GM12891 (cell line): ENCODE measurements at places on chromosomes 3 and 15.

- DNase-seq, result no peak
These were observed 581.4 kb upstream of the DPPA4 start for GRCh38 chr3:109918740-109919139.

DNA sequence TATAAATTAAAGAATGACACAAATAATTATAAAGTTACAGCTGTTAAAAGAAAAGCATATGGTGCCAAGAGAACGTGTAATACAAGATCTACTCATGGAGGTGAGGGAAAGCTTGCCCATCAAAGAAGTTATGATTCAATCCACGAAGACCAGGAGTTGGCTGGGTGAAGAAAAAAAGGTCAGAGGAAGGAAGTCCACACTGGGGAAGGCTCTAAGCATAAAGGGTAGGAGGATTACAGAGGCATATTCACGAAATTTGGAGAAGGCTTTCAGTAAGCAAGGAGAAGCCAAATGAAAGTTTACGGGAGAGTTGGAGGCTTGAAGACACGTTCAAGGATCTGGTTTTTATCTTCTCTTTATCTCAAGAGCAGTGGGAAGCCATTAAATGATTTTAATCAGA is 1.8 kb upstream of the TGFBR2 start:
- DNase-seq, result no peak

DNA sequence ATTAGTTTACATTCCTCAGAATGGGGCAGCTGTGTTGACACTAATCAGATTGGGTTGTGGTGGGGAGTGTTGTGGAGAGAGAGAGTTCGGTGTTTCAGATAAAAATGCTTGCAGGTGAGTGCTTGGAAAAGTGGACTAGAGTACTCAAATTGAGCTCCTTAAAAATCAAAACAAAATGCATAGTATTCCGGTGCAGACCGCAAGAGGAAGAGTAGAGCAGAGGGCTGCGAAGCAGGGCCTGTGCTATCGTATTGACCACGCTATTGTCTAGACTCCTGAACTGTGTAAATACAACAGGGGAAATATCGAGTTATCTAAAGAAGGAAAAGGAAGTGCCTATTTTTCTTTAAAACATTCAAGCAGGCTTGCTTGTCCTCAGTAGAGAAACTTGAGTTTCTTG is 159.5 kb downstream of the TP63 start:
- no peak for DNase-seq

DNA sequence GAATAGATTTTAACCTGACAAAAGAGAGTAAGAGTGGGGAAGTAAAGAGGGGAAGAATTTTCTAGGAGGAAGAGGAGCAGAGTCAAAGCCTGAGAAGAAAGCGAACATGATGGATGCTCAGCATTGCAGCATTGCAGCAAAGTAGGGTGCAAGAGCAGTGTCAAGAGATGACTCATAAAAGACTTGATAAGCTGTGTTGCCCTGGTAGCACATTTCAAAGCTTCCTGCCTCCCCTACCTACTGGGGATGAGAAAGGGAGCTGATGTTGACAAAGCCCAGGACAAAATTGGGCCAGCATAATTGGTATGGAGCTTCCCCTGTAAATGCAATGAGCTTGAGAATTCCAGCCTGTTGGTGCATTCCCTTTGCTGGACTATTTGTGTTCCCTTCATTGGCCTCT is 121.6 kb upstream of the ST8SIA2 start:
- no peak for DNase-seq

- DNase-seq, result no peak
These were observed 21.5 kb upstream of the ZBTB38 start for GRCh38 chr3:141346839-141347238.

- no peak for DNase-seq
These were observed 53.2 kb downstream of the CCDC54 start for GRCh38 chr3:107430214-107430995.

DNA sequence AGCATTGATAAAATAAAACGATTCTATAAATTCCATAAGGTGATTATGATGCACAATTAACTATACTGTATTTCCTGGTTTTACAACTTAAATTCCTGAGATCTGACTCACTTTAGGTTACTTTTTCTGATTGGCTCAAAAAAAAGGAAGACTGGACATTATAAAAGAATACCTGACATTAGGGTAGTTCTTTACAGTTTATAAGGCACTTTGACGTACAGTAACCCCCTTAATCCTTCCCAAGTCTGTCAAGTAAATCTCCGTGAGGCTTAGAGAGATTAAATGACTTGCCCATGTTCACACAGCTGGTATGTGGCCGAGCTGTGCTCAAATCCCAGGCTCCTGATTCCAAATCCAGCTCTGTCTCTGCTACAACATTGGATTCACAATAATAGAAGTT is 1.0 kb upstream of the SLTM start:
- DNase-seq, result no peak

DNA sequence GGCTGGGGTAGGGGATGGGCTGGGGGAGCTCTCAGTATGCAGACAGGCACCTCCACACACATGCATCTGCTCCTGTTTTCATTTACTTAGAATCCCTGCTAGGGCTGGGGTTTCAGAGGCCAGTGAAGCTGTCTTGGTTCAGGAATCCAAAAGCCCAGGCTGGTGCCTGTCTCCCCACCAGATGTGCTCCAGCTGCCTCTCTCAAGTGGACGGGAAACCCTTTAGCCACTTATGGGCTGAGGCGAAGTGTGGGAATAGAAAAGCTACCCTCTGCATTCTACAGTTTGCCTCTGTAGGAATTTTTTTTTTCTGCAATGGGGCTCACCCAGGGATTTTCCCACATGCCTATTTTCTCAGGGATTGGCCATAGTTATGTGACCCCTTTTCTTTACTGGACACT is 72.5 kb downstream of the ATP2B2 start:
- no peak for DNase-seq

GRCh38 chr3:119657887-119658702 is 2.3 kb downstream of the POPDC2 start:
- no peak for DNase-seq

GRCh38 chr3:100396967-100397366 is 3.9 kb downstream of the TOMM70 start:
- DNase-seq, result no peak

DNA sequence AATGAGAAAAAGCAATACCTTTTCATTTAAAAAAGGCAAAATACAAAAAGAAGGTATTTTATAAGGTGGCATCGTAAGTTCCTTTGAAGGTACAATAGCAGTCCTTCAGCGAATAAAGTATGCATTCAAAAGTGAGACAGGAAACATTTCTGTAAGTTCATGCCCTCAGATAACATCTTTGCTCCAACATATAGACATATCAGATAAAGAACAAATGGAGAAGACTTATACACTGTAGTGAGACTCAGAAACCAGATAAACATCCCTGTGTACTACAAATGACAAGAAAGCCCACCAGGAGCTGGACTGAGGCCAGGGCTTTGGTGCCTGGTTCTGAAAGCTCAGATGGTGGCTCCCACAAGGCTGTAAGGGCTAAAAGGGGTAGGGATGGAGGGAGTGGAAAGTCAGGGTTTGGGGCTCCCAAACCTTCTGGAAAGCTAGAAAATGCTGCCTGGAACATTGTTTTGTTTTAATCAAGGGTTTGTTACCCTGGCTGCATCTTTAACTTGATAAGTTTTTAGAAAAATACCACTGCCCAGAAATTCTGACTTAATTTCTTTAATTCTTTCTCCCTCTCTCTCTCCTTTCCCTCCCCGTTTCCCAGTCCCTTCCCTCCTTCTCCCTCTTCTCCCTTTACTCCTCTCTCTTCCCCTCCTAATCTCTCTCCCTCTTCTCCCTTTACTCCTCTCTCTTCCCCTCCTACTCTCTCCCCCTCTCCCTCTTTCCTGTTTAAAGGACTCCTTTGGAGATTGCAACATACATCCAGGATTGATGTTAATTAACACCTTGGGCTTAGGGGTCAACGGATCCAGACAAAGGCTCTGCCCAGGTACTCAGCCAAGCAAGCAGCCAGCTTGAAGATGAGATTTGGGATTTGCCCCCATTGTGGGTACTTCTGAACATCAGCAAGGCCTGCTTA is 126.1 kb downstream of the AQP9 start:
- DNase-seq, result no peak

GRCh38 chr3:172546105-172546504 is 22.9 kb upstream of the TNFSF10 start:
- DNase-seq, result no peak

DNA sequence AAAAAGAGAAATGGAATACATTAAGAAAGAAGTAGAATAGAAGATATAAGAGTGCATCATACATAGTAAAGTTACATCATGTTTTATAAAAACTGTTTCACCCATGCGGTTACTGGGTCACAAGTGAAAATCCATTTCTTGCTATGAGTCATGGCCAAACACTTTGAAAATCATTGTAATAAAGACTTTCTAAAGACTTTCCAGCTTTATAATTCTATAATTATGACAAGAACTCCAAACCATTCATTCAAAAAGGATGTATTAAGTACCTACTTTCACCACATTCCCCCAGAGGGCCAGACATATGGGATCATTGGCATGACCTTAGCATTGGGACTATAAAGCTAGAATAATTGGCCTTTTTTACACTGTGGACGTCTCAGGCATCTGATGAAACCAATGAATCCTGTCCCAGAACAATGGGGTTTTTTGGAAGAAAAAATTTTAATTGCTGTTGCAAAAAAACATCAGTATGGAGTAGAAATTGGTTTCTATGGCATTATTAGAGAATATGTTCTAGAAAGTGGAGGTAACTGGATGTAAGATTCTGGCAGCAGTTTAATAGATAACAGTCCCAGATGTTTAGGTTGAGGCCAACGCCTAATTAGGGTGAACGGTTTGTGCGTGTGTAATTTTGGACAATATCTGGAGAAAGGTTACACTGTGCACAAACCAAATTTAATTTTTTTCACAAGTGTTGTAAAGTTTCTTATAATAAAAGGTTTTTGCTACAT is 3.3 kb upstream of the SKIC8 start:
- no peak for DNase-seq

- DNase-seq, result no peak
These were observed 11.6 kb downstream of the TAMM41 start for GRCh38 chr3:11835028-11835639.

GRCh38 chr3:90016555-90016954 is 909.1 kb downstream of the EPHA3 start:
- no peak for DNase-seq
